ENCODE measurements at places on chromosomes 6 and 20. TPM values are rescaled to one million over a fixed set of nuclear protein-coding genes. Genes with fewer than 3 reads are reported as not detected.

The RIPOR2 gene
- 5.3 TPM for polyA plus RNA-seq

The LGSN gene
- 0.11 TPM for polyA plus RNA-seq

The CPNE5 gene
- 6.3 TPM for polyA plus RNA-seq

The COL21A1 gene
- 133 TPM for polyA plus RNA-seq

The PDYN gene
- not detected for polyA plus RNA-seq

The OR12D3 gene
- polyA plus RNA-seq, result not detected

The NMBR gene
- 0.31 TPM for polyA plus RNA-seq

The FNDC11 gene
- polyA plus RNA-seq, result 0.69 TPM

The FRS3 gene
- 9.6 TPM for polyA plus RNA-seq

The FAM209A gene
- polyA plus RNA-seq, result 0.51 TPM

The MCHR2 gene
- polyA plus RNA-seq, result not detected

The ZNF391 gene
- 20.3 TPM for polyA plus RNA-seq

The IPCEF1 gene
- polyA plus RNA-seq, result 4.0 TPM

The CEP250 gene
- polyA plus RNA-seq, result 65.7 TPM

The FHL5 gene
- 3.5 TPM for polyA plus RNA-seq

Data from left lung (tissue), 14 donors.